ENCODE measurements at places on chromosomes 16 and 17. TPM values are rescaled to one million over a fixed set of nuclear protein-coding genes. Genes with fewer than 3 reads are reported as not detected.

DNA sequence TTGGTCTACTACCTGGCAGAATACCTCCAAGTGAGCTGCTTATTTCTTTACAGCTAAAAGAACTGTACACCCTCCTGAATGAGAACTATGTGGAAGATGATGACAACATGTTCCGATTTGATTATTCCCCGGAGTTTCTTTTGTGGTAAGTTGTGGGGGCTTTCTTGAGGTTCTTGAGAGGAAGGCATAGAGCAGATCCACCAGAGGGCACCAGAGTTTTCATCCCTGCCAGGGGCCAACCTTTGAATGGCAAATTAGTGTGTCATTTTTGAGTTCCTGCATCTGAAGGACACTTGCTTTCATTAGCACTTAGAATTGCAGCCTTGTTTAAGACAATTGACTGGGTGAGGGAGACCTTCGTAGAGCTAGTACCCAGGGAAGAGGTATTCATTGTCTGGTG, 35.0 kb downstream of the NMT1 start:
- peaks cover 7% of the 10 kb centered on the region for H3K4me1 ChIP-seq
- H3K4me3 ChIP-seq, result no peak overlapping the region
- H3K36me3 ChIP-seq, result peaks cover 49% of the 10 kb centered on the region
- no peaks in the 10 kb centered on the region for H3K27me3 ChIP-seq

- no peaks in the 10 kb centered on the region for H3K4me1 ChIP-seq
- no peak overlapping the region for H3K4me3 ChIP-seq
- no peaks in the 10 kb centered on the region for H3K36me3 ChIP-seq
- H3K27me3 ChIP-seq, result no peaks in the 10 kb centered on the region
Observed at GRCh38 chr17:34726536-34727384, 147.4 kb downstream of the TMEM132E start.

GRCh38 chr16:84314814-84315213, 20.1 kb downstream of the WFDC1 start:
- no peaks in the 10 kb centered on the region for H3K4me1 ChIP-seq
- H3K36me3 ChIP-seq, result no peaks in the 10 kb centered on the region
- H3K4me3 ChIP-seq, result no peak overlapping the region
- no peak overlapping the region for H3K27ac ChIP-seq
- no peaks in the 10 kb centered on the region for H3K27me3 ChIP-seq
- DNase-seq, result no peak

DNA sequence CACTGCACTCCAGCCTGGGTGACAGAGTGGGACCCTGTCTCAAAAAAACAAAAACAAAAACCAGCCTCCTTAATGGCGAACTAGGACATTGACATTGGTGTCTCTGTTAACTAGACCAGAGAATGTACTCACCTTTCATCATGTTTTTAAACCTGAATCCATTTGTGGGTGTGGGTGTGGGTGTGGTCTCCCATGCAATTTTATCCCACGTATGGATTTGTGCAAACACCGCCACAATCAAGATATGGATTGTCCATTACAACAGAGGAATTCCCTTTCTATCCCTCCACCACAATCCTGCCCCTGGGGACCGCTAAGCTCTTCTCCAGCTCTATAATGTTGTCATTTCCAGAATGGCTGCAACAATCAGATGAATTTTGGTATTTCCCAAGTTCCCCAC, 49.9 kb downstream of the DNAH17 start:
- H3K27me3 ChIP-seq, result no peaks in the 10 kb centered on the region
- H3K27ac ChIP-seq, result no peak overlapping the region
- H3K4me3 ChIP-seq, result no peak overlapping the region
- H3K36me3 ChIP-seq, result no peaks in the 10 kb centered on the region
- no peaks in the 10 kb centered on the region for H3K4me1 ChIP-seq

- H3K27me3 ChIP-seq, result no peaks in the 10 kb centered on the region
- no peak overlapping the region for H3K4me3 ChIP-seq
- H3K27ac ChIP-seq, result no peak overlapping the region
- no peaks in the 10 kb centered on the region for H3K36me3 ChIP-seq
- DNase-seq, result no peak
Observed at GRCh38 chr16:65392806-65393565, 271.1 kb upstream of the CDH11 start.

GRCh38 chr17:36728030-36728991, 126.9 kb downstream of the MRM1 start:
- H3K4me3 ChIP-seq, result no peak overlapping the region
- peak; percentile 23 for DNase-seq
- H3K4me1 ChIP-seq, result no peaks in the 10 kb centered on the region
- no peaks in the 10 kb centered on the region for H3K36me3 ChIP-seq
- no peaks in the 10 kb centered on the region for H3K27me3 ChIP-seq

- H3K4me3 ChIP-seq, result no peak overlapping the region
- DNase-seq, result peak; percentile 47
- H3K36me3 ChIP-seq, result no peaks in the 10 kb centered on the region
- H3K4me1 ChIP-seq, result peaks cover 24% of the 10 kb centered on the region
- H3K27ac ChIP-seq, result peak overlapping the region; percentile 96
Observed at GRCh38 chr17:16378636-16379282, 2.1 kb upstream of the UBB start.

DNA sequence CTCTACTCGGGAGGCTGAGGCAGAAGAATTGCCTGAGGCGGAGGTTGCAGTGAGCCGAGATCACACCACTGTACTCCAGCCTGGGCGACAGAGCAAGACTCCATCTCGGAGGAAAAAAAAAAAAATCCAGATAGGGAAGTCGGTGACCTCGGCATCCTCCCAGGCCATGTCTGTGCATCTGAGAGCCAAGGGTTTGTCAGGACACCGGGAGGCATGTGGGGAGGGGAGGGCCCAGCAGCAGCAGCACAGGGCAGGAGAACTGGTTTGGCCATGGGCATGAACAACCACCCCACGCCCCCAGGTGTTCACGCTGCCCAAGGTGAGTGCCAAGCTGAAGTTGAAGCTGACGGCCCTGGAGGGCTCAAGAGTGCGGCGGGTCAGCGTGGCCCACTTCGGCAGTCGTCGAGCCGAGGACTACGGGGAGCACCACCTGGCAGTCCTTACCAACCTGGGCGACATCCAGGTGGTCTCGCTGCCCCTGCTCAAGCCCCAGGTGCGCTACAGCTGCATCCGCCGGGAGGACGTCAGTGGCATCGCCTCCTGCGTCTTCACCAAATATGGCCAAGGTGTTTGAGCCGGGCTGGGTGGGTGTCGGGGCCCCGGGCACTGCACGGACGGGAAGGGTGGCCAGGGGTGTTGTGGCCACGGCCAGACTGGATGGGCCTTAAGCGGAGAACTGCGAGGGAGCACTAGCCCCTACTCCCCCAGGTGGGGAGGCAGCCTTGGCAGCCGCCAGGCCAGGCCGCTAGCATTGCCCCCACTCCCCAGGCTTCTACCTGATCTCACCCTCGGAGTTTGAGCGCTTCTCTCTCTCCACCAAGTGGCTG, 14.7 kb upstream of the MYO15B start:
- peaks cover 29% of the 10 kb centered on the region for H3K36me3 ChIP-seq
- no peak for DNase-seq
- no peak overlapping the region for H3K27ac ChIP-seq
- no peaks in the 10 kb centered on the region for H3K27me3 ChIP-seq

DNA sequence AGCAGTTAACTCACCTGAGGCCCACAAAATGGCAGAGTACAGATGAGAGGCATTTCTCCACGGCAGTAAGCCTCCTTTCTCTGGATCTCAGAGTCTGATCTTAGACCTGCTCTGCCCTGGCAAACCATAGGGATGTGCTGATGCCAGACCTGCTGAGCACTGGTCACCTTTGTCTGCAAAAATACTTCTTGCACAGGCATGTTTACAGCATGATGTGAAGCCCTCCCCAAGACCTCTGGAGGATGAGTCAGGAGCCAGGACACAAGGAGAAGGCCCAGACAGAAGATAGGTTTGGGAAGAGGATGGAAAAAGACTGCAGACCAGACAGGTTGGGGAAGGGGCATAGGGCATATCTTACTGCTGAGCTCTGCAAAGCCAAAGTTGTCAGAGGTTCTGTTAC, 426.6 kb downstream of the PMP22 start:
- H3K36me3 ChIP-seq, result no peaks in the 10 kb centered on the region
- H3K4me3 ChIP-seq, result no peak overlapping the region
- no peak overlapping the region for H3K27ac ChIP-seq
- H3K27me3 ChIP-seq, result no peaks in the 10 kb centered on the region
- H3K4me1 ChIP-seq, result no peaks in the 10 kb centered on the region

DNA sequence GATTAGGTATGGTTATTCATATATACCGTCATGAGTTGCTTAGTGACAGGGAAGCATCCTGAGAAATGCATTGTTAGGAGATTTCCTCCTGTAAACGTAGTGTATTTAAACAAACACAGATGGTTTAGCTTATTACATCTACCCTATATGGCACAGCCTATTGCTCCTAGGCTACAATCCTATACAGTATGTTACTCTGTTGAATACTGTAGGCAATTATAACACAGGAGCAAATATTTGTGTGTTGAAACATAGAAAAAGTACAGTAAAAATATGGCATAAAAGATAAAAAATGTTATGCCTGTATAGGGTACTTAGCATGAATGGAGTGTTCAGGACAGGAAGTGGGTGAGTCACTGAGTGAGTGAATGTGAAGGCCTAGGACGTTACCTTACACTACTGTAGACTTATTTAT, 157.7 kb downstream of the CDH11 start:
- no peak overlapping the region for H3K27ac ChIP-seq
- H3K4me3 ChIP-seq, result no peak overlapping the region
- H3K27me3 ChIP-seq, result no peaks in the 10 kb centered on the region

DNA sequence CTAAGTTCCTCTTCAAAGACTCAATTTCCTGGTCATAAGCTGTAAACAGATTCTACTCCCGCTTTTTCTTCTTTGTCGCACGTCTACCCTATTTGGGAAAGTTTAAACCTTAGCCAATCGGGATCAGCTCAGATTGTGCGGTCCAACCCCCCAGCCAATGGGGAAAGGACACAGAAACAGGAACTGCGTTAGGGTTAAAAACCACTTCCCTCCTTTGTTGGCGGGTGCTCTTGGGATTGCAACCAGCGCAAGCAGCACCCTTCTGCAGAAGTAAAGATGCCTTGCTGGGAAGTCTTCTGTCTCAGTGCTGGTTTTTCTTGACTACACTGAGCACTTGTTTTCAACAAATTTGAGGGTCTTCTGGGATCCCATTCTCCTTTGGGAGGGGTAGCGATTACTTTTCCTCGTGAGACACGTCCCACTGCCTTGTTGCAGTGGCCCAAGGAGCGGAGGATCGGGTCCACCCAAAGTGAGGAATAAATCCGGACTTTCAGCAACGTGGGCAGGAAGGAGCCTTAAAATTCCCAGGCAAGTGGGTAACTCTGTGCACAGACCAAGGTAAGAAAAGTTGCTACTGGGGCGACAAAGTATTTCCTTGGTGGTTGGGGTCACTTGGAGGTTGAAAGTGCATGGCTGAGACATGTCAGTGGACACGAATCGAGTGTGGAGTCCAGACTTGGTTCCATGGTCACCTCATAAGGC, 1.0 kb upstream of the YPEL3 start:
- H3K27ac ChIP-seq, result peak overlapping the region; percentile 90
- H3K36me3 ChIP-seq, result peaks cover 10% of the 10 kb centered on the region
- no peaks in the 10 kb centered on the region for H3K4me1 ChIP-seq
- H3K27me3 ChIP-seq, result no peaks in the 10 kb centered on the region
- peak; percentile 16 for DNase-seq

GRCh38 chr16:56356276-56357240, 68.8 kb downstream of the AMFR start:
- H3K27me3 ChIP-seq, result no peaks in the 10 kb centered on the region
- DNase-seq, result peak; percentile 87
- H3K36me3 ChIP-seq, result no peaks in the 10 kb centered on the region
- no peak overlapping the region for H3K27ac ChIP-seq

DNA sequence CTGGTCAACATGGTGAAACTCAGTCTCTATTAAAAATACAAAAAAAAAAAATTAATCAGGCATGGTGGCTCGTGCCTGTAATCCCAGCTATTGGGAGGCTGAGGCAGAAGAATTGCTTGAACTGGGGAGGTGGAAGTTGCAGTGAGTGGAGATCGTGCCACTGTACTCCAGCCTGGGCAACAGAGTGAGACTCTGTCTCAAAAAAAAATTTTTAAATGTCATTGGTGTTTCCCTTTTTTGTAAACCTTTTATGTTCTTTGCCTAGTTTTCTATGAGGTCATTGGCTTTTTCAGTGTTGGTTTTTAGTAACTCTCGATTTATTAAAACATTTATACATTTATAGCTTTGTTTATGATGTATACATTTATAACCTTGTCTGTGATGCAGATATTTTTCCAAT, 18.2 kb downstream of the NLRC5 start:
- H3K27me3 ChIP-seq, result no peaks in the 10 kb centered on the region
- no peaks in the 10 kb centered on the region for H3K4me1 ChIP-seq
- no peak overlapping the region for H3K4me3 ChIP-seq

DNA sequence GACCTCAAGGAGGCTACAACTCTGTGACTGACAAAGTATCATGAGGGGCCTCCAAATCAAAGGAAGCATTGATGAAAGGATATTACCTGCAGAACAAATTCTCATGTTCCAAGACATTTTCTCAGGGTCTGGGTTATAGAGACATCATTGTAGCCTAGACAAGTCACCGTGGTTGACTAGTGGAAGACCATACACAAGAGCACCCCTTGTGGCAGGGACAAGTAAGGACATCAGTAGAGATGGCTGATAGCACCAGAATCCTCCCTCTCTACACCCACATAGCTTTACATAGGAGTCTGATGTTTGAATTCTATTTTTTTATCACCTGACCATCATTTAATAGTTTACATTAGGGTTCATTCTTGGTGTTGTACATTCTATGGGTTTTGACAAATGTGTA, 32.5 kb upstream of the CDH8 start:
- no peaks in the 10 kb centered on the region for H3K27me3 ChIP-seq
- H3K27ac ChIP-seq, result no peak overlapping the region
- no peak overlapping the region for H3K4me3 ChIP-seq
- H3K36me3 ChIP-seq, result no peaks in the 10 kb centered on the region
- H3K4me1 ChIP-seq, result no peaks in the 10 kb centered on the region

- H3K4me3 ChIP-seq, result peak overlapping the region; percentile 79
- H3K27ac ChIP-seq, result peak overlapping the region; percentile 73
- DNase-seq, result peak; percentile 64
- H3K4me1 ChIP-seq, result peaks cover 4% of the 10 kb centered on the region
- H3K27me3 ChIP-seq, result no peaks in the 10 kb centered on the region
Observed at GRCh38 chr16:81035975-81036750, 521 bp downstream of the ATMIN start.

DNA sequence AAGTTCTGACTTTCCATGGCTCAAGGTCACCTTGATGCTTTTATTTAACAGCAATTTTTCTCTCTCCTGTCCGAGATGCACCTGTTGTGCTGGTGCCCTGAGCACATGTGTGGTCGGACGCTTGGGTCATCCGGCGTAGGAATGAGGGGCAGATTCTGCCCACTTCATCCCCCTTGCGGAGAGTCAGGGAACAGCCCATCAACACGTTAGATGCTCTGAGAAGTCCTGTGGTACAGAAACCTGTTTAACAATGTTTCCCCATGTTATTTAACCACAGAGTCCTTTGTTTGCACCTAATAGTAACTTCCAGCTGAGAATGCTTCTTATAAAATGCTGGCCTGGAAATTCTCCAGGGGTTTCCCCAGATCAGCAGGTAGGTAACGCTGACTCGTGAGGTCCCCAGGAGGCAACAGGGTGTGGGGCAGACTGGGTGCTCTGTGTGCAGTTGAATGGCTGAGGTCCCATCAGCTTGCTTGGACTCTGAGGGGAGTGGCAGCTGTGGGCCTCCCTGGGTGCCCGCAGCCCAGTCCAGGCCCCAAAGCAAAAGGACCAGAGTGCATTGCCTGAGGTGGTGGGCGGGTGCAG, 17.8 kb downstream of the DOC2B start:
- no peaks in the 10 kb centered on the region for H3K4me1 ChIP-seq
- no peak overlapping the region for H3K27ac ChIP-seq
- no peak overlapping the region for H3K4me3 ChIP-seq
- DNase-seq, result no peak

C16orf96 gene
- total RNA-seq, result 0.28 TPM

CIITA gene
- total RNA-seq, result 13.2 TPM

SLC43A2 gene
- 2.6 TPM for total RNA-seq

CMTM2 gene
- total RNA-seq, result not detected

Measured in pancreas (tissue), 10 donors.